Stimulated activated CD4-positive, alpha-beta T cell treated with anti-CD3 and anti-CD28 coated beads, Interleukin-12 subunit alpha, Interleukin-12 subunit beta, amount 100 ng/mL, for 4 hours (primary cell): ENCODE measurements at places on chromosomes 11 and 22.
A peak's percentile ranks its signal among the peaks of the same experiment; 100 is the strongest.

- DNase-seq, result no peak
Observed at GRCh38 chr11:17403980-17404759, 15.7 kb upstream of the KCNJ11 start.

DNA sequence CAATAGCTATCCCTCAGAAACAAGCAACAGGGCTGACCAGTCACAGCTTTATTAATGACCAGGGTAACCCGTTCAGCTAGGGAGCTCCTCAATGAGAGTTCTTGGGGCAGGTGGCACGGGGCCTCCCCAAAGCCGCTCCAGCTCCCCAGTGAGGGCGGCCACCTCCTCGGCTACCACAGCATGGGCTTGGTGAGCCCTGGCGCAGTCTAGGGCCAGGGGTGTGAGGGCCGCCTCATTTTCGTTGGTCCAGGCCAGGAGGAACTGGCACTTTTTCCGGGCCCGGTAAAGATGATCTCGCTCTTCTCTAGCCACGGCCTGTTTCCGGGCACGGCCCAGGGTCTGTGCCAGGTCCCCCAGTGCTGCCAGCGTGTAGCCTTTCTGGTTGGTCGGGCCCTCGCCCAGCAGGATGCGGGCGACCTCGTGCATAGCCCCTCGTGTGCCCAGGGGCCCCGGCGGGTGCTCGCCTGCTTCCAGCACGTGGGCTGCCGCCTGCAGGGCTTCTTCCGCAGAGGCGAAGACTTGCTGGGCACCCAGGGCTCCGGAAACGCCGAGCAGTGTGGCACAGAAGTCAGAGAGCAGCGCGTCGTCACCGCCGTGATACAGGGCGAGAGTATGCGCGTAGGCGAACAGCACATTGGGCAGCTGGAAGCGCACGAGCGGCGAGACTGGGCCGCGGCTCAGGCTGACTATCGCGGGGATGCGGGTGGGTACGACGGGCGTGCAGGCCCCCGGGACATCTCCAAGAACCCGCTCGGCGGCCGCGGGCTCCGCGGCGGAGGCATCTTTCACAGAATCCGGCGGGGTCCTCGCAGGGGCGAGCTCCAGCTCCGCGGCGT is 913 bp downstream of the ZNHIT2 start:
- DNase-seq, result peak; percentile 61

GRCh38 chr11:112221274-112221835 is 4.9 kb upstream of the PTS start:
- DNase-seq, result no peak

DNA sequence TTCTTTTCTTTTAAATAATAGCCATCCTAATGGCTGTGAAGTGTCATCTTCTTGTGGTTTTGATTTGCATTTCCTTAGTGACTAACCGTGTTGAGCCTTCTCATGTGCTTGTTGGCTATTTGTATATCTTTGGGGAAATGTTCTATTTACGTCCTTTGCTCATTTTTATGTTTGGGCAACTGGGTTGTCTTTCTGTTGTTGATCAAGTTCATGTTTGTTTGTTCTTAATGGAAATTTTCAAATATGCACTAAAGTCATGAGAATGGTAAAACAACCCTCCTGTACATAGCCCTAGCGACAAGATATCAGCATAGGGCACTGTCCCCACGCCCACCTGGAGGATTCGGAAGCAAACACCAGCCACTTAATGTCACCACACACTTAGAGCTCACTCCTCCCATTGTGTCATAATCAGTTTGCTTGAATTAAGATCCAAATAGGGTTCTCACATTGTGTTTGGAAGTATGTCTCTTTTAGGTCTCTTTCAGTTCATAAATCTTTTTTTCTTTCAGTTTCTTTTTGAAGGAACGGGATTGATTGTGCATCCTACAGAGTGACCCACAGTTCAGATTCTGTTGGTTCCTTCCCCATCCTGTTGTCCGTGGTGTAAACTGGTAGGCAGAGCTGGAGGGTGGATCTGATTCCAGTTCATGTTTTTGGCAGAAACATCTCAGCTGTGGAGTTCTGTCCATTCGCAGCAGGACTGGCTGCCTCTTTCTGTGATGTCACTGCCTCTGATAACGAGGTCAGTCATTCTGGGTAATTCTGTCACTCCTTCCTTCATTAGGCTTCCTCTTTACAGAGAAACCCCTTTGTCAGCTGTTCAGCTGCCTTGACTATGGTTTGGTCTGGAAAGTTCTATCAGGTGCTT is 26.4 kb upstream of the ADORA2A start:
- no peak for DNase-seq

GRCh38 chr11:3004481-3004880 is 12.4 kb upstream of the NAP1L4 start:
- no peak for DNase-seq

DNA sequence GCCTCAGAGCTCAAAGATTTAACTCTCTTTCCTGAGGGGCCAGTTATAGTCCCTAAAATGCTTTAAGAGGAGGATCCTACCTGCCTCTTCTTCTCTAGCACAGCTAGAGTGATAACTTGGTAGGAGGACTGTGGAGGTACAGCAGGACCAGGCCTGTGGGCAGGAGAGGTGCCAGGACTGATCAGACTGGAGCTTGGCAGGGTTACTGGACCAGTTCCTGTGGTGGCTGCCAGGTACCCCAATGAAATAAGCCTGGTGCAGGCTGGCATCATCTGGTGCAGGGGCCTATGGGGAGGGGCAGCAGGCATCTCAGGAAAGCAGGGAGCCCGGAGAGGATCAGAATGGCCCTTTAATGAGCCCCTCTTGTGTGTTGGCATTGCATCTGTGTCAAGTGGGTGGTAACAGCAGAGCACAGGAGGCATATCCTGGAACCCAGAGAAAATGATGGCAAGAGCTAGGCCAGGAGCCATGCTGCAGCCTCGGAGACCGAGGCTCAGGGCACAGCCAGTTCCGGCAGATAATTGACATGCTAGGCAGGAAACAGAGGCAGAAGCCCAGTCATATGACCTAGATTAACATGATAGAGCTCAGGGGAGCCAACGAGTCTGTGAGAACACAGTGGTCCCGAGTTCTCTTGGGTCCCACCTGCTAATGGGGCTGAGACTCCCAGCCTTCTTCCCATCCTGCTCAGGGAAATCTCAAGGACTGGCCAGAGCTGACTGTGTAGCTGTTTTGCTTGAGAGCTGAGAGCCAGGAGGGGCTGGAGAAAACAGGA is 187.5 kb upstream of the ZBED5 start:
- no peak for DNase-seq
